ENCODE measurements at places on chromosomes 6 and 20. TPM values are rescaled to one million over a fixed set of nuclear protein-coding genes. Genes with fewer than 3 reads are reported as not detected.

GRCh38 chr20:41170386-41171105, 33.2 kb downstream of the PLCG1 start:
- DNase-seq = no peak

GRCh38 chr6:143026696-143027449, 33.8 kb upstream of the AIG1 start:
- peak; percentile 39 for DNase-seq

- DNase-seq = peak; percentile 22
Measured at GRCh38 chr6:79737172-79737571, 106.0 kb downstream of the SH3BGRL2 start.

GRCh38 chr20:56422824-56423189, 10.7 kb downstream of the CASS4 start:
- no peak for DNase-seq

GRCh38 chr20:57087705-57088104, 178.7 kb downstream of the BMP7 start:
- DNase-seq = no peak

DNA sequence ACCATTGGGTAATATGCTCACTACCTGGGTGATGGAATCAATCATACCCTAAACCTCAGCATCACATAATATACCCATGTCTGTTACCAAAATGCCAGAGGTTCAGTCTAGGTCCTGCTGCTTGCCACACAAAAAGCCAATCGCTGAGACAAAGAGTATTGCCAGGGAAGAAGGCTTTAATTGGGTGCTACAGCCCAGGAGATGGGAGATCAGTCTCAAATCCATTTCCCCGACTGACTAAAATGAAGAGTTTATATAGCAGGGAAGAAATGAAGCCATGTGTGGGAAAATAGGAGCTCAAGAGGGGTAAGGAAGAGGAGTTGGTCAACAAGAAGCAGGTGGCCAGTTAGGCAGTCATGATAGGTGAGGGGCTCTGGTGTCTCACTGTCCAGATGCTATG, 149.6 kb downstream of the QRSL1 start:
- no peak for DNase-seq

DNA sequence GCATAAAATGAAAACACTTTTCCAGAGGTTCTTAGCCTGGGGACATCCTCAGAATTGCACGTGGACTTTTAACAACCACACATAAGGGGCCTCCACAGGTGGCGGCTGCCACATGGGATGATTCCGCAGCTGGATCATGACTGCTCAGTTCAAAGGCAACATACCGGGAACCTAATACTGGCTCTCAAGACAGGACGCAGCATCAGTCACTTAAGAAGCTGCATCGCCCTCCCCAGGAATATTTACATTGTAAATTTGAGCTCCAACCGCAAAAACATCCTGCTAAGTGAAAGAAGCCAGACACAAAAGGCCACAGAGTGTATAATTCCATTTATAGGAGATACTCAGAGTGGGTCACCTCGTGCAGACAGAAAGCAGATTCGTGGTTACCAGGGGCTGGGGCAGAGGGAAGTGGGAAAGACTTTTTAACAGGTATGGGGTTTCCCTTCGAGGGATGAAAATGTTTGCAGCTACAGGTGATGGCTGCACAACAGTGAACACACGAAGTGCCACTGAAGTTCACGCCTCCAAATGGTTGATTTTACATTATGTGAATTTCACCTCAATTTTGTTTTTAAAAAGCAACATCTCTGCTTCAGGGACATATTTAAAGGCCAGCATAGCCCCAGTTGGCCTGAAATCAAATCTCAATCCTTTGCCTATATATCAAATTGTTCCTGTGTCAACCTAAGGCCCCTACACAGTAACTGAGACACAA, 141.5 kb downstream of the BMP7 start:
- DNase-seq = no peak

PLA2G7 gene
- total RNA-seq = under 0.01 TPM

ITCH gene
- 67.5 TPM for total RNA-seq

POU3F2 gene
- total RNA-seq = not detected

CGA gene
- not detected for total RNA-seq

C20orf141 gene
- total RNA-seq = not detected

TP53INP2 gene
- total RNA-seq = 6.4 TPM

Measured in fibroblast of lung (primary cell).